GM23338 (cell line): ENCODE measurements at places on chromosomes 12 and 14. TPM values are rescaled to one million over a fixed set of nuclear protein-coding genes. Genes with fewer than 3 reads are reported as not detected.
A peak's percentile ranks its signal among the peaks of the same experiment; 100 is the strongest.

GRCh38 chr12:110343114-110343513, 60.4 kb downstream of the ANAPC7 start:
- no peak overlapping the region for H3K4me3 ChIP-seq
- peaks cover 95% of the 10 kb centered on the region for H3K36me3 ChIP-seq
- no peak for DNase-seq
- no peaks in the 10 kb centered on the region for H3K4me1 ChIP-seq
- no peaks in the 10 kb centered on the region for H3K27me3 ChIP-seq
- no peak overlapping the region for H3K27ac ChIP-seq

GRCh38 chr12:121580959-121581685, at the start of gene KDM2B:
KDM2B (minus strand) TSS chr12:121581023; CDS start chr12:121580911, 112 bp downstream.
- H3K27me3 ChIP-seq, result no peaks in the 10 kb centered on the region
- H3K4me1 ChIP-seq, result peaks cover 17% of the 10 kb centered on the region
- peak within 1 kb of the TSS; percentile 100 for H3K27ac ChIP-seq
- peak; percentile 73 for DNase-seq
- no peaks in the 10 kb centered on the region for H3K36me3 ChIP-seq
- peak within 1 kb of the TSS; percentile 90 for H3K4me3 ChIP-seq

GRCh38 chr14:68297876-68298468, 478.4 kb downstream of the RAD51B start:
- no peak overlapping the region for H3K4me3 ChIP-seq
- no peaks in the 10 kb centered on the region for H3K27me3 ChIP-seq
- H3K36me3 ChIP-seq, result peaks cover 10% of the 10 kb centered on the region

DNA sequence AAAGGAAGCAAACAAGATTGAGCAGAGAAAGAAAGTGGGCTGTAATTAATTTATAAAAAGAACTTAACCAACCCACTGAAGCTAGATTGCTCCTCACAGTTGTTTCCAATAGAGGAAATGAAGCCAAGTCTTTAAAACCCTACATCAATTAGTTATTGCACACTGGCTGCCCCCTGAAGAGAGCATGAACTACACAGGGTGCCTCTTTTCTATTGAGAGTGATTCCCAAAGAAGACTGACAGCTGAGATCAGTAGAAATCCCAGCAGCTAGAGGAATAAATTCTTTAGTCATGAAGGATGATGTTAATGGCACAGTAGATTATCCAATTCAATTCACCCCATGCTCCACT, 8.6 kb upstream of the USP15 start:
- H3K27ac ChIP-seq, result no peak overlapping the region
- no peak overlapping the region for H3K4me3 ChIP-seq
- H3K4me1 ChIP-seq, result no peaks in the 10 kb centered on the region
- H3K36me3 ChIP-seq, result no peaks in the 10 kb centered on the region

The TNFAIP2 gene
- total RNA-seq, result 9.8 and 14.1 TPM in 2 replicates

GRCh38 chr12:27488479-27488878, 35.5 kb upstream of the PPFIBP1 start:
- DNase-seq, result no peak
- H3K27me3 ChIP-seq, result no peaks in the 10 kb centered on the region
- H3K4me3 ChIP-seq, result no peak overlapping the region

- H3K4me1 ChIP-seq, result peaks cover 18% of the 10 kb centered on the region
- no peaks in the 10 kb centered on the region for H3K36me3 ChIP-seq
- H3K27me3 ChIP-seq, result no peaks in the 10 kb centered on the region
- DNase-seq, result no peak
These were observed 206.8 kb upstream of the BCL2L14 start for GRCh38 chr12:11863988-11864387.

The PIWIL1 gene
- total RNA-seq, result not detected in 2 replicates

GRCh38 chr14:68305738-68306137, 486.2 kb downstream of the RAD51B start:
- H3K4me3 ChIP-seq, result no peak overlapping the region
- no peaks in the 10 kb centered on the region for H3K27me3 ChIP-seq
- no peak for DNase-seq

The TMEM132D gene
- total RNA-seq, result 4.7 and 5.3 TPM in 2 replicates

- H3K4me3 ChIP-seq, result no peak overlapping the region
- H3K27ac ChIP-seq, result 0 out of 2 replicates have a peak overlapping the region, but pooled peaks have one; percentile 45
- no peak for DNase-seq
- H3K27me3 ChIP-seq, result no peaks in the 10 kb centered on the region
These were observed 8.4 kb downstream of the KRT8 start for GRCh38 chr12:52896190-52897100.

The DDN gene
- total RNA-seq, result 0.04 and 0.10 TPM in 2 replicates

GRCh38 chr12:107349839-107350238, 256.5 kb upstream of the CRY1 start:
- H3K27me3 ChIP-seq, result no peaks in the 10 kb centered on the region
- no peaks in the 10 kb centered on the region; the same call in 1 of the 2 replicates for H3K36me3 ChIP-seq
- H3K27ac ChIP-seq, result no peak overlapping the region
- no peak for DNase-seq
- no peak overlapping the region for H3K4me3 ChIP-seq

The SLC17A8 gene
- 0.24 TPM in 1 of 2 replicates, not detected in the other for total RNA-seq

The TAS2R8 gene
- total RNA-seq, result not detected in 2 replicates

DNA sequence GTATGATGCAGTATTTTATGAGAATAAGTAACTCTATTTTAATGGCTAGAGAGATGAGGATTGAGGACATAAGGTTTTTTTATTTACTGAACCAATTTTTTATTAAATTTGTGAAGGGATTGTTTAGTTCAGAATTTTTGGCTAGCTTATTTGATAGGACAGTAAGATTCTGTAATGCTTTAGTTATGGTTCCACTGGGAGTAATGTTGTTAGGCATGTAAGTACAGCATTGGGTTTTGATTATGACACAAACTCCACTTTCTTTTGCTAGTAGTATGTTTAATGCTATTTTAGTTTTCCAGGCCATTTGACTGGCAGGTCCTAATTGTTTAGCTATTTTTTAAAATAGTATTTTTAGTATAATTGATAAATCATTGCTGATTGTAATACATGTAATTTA, 33.8 kb upstream of the LRRC10 start:
- H3K4me3 ChIP-seq, result no peak overlapping the region
- DNase-seq, result no peak
- H3K27ac ChIP-seq, result no peak overlapping the region
- H3K4me1 ChIP-seq, result no peaks in the 10 kb centered on the region
- H3K36me3 ChIP-seq, result no peaks in the 10 kb centered on the region

DNA sequence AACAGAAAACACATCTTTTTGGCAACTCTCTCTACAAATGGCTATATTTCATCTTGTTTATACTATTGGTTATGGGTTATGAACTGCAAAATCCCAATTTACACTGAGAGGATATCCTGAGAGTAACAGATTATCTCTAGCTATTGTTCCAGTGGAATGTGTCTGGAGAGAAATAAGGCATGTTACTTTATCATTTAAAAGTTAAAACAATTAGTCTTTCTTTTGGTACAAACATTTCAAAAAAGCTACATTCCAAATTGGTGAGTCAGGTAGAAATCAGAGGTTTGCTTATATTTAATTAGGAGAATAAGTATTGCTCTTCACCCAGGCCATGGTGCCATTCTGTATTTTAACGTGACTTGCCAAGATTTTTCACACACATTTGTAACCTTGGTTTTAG, 411.6 kb downstream of the CCER1 start:
- H3K27ac ChIP-seq, result no peak overlapping the region
- no peaks in the 10 kb centered on the region for H3K36me3 ChIP-seq
- H3K4me1 ChIP-seq, result no peaks in the 10 kb centered on the region; the same call in 1 of the 2 replicates
- no peak overlapping the region for H3K4me3 ChIP-seq
